ENCODE measurements at places on chromosomes 4 and X. TPM values are rescaled to one million over a fixed set of nuclear protein-coding genes. Genes with fewer than 3 reads are reported as not detected.

CSAG2 gene
- 1.1 TPM for total RNA-seq

LANCL3 gene
- not detected for total RNA-seq

SRPK3 gene
- not detected for total RNA-seq

IL2 gene
- total RNA-seq, result not detected

SLC49A3 gene
- total RNA-seq, result not detected

CHIC1 gene
- total RNA-seq, result 8.9 TPM

DCHS2 gene
- total RNA-seq, result not detected

- DNase-seq, result no peak
These were observed 97.9 kb upstream of the METTL14 start for GRCh38 chr4:118587116-118587831.

- DNase-seq, result no peak
These were observed 75.8 kb upstream of the TNIP3 start for GRCh38 chr4:121239951-121240350.

DNA sequence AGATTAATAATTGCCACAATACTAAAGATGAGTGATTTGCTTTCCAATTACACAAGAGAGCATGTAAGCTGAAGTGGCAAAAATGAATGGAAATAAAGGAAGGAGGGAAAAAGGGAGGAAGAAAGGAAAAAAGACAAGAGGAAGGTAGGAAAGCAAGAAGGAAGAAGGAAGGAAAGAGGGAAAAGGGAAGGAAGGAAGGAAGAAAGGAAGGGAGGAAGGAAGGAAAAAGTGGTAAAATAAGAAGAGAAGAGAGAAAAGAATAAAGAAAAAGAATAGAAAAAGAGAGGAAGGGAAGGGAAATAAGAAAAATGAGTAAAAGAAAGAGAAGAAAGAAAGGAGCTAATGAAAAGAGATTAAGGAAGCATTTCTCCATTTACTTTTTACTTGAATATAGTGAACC lies 4.6 kb downstream of the NDST4 start:
- DNase-seq, result no peak

GRCh38 chr4:146842876-146843275 lies 102.8 kb downstream of the TTC29 start:
- no peak for DNase-seq

GRCh38 chrX:107684956-107685385 lies 56.7 kb downstream of the PRPS1 start:
- peak; percentile 22 for DNase-seq

Data from SK-MEL-5 (cell line).